Chondrocyte (in vitro differentiated cells): ENCODE measurements at places on chromosomes 16 and 17. TPM values are rescaled to one million over a fixed set of nuclear protein-coding genes. Genes with fewer than 3 reads are reported as not detected.

Gene CDRT15
- total RNA-seq = not detected in 3 replicates

Gene HOXB13
- 0.19 TPM in 1 of 3 replicates, not detected in the others for total RNA-seq

Gene KRTAP1-5
- not detected in 3 replicates for total RNA-seq

Gene DGKE
- total RNA-seq = 3.6 to 6.8 TPM (median 4.3 TPM) in 3 replicates

Gene CEP131
- 8.2 to 9.6 TPM (median 8.5 TPM) in 3 replicates for total RNA-seq

Gene CD79B
- total RNA-seq = not detected in 3 replicates

DNA sequence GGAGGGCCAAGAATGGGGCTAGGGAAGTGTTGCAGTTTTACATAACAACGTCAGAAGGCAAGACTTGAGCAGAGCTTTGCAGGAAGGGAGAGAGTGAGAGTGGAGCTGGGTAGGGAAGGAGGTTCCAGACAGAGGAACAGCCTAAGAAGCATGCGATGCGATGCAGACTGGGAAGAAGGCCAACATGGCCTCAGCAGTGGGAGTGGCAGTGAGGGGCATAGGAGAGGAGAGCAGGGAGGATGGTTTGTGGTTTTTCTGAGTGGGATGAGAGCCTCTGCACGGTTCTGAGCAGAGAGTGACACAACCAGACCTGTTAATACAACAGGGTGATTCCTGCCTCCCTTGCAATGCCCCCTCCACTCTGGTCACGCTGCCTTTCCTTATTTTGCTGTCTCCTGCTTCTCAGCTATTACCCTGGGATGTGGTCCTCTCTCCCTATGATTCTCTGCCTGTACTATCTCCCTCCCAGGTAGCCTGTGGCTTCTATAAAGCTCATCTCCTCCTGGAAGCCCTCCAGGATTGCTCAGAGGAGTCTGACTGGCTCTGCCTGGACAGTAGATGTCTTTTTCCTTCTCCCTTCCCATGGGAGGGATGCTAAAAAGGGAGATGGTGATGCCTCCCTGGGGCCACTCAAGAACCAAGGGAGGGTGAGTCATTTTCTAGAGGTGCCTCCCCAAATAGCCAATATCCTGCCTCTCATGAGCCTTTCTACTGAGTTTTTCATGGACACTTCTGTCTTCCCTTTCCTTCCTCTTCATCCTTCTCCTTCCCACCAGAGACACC, 38.7 kb upstream of the NGFR start:
- H3K4me3 ChIP-seq = no peak overlapping the region
- peaks cover 16% of the 10 kb centered on the region for H3K4me1 ChIP-seq
- DNase-seq = no peak
- peaks cover 33% of the 10 kb centered on the region for H3K27me3 ChIP-seq
- peaks cover 6% of the 10 kb centered on the region for H3K36me3 ChIP-seq

DNA sequence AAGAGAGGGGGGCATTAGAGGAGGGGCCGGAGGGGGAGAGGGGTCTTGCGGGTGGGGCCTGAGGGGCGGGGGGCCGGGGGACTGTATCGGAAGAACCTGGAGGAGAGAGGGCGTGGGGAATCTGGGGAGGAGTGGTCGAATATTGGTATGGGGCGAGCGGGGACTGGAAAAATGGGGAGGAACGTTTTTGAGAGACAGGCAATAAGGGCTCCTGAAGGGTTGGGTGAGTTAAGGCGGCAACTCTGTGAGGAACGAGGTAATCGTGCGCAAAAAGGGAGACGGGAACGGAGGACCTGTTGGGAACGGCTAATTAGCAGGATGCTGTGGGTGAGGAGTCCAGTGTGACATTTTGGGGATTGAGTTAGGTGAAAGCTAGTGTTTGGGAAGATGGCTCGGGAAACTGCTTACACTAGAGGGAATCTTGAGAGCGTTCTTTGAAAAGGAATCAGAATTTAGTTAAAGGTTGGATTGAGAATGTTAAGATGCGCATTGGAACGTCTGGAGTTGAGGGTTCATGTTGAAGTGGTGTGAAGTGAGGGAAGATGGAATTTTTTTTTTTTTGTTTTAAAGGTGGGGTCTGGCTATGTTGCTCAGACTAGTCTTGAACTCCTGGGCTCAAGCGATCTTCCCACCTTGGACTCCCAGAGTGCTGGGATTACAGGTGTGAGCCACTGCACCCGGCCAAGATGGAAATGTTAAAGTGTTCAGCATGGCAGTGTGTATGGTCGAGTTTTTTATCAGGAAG, 662 bp downstream of the WIPF2 start:
- H3K27ac ChIP-seq = peak overlapping the region; percentile 100
- no peaks in the 10 kb centered on the region for H3K36me3 ChIP-seq
- peak overlapping the region; percentile 90 for H3K4me3 ChIP-seq
- no peaks in the 10 kb centered on the region for H3K27me3 ChIP-seq
- DNase-seq = no peak
- peaks cover 34% of the 10 kb centered on the region for H3K4me1 ChIP-seq

- H3K4me1 ChIP-seq = no peaks in the 10 kb centered on the region
- peaks cover 2% of the 10 kb centered on the region for H3K27me3 ChIP-seq
- no peak for DNase-seq
- no peak overlapping the region for H3K27ac ChIP-seq
- no peak overlapping the region for H3K4me3 ChIP-seq
- no peaks in the 10 kb centered on the region for H3K36me3 ChIP-seq
Measured at GRCh38 chr16:16188827-16189226, 34.5 kb downstream of the ABCC6 start.

DNA sequence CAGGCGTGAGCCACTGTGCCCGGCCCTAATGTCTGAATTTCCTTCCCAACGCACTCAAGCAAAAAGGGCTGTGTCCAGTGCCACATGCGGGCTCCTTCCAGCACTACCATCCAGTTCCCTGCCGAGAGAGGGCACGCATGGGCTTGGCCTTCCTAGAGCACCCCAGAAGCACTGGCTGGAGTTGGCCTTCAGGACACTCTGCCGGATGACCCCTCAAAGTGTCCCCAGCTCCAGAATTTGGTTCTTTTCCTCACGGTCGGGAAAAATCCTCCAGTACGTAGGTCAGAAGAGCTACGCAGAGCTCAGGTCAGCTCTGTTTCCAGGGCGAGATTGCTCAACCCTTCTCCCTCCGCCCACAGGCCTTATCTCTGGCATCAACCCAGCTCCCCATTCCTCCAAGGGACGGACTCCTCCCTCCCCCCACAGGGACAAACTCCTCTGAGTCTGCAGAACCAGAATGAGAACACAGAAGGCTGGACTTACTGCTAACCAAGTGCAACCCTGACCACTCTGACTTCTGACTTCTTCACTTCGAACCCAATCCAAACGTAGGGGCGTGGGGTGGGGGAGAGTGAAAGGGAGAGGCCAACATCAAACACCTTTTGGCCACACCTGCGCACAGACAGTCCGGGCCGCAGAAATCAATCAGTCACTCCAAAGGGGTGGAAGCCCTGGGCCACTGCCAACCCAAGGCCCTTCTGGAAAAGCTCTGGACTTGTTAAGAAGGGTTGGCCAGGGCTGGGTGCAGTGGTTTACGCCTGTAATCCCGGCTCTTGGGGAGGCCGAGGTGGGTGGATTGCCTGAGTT, 3.6 kb downstream of the CDC42EP4 start:
- H3K27me3 ChIP-seq = no peaks in the 10 kb centered on the region
- peaks cover 60% of the 10 kb centered on the region for H3K4me1 ChIP-seq
- DNase-seq = no peak
- no peak overlapping the region for H3K4me3 ChIP-seq

DNA sequence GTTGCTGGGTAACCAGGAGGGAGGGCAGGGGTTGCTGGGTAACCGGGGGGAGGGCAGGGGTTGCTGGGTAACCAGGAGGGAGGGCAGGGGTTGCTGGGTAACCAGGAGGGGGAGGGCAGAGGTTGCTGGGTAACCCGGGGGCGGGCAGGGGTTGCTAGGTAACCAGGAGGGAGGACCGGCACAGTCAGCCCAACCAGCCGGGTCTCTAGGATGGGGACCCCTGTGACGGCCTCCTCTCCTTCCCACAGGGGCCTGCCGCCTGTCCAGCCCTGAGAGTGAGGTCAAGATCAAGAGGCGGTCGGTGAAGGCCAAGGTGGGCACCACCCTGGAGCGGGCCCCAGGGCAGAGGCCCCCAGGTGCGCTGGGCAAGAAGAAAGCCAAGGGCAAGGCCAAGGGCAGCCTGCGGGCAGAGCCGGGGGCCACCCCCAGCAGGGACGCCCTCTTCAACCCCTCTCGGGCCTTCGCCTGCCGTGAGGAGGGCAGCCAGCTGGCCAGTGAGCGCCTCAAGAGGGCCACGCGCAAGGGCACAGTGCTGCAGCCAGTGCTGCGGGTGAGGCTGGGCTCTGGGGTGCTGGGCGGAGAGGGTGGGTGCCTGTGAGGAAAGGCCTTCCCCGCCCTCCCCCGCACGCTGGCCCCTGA, 54.6 kb downstream of the ACTG1 start:
- H3K27ac ChIP-seq = no peak overlapping the region
- peaks cover 5% of the 10 kb centered on the region for H3K4me1 ChIP-seq
- H3K36me3 ChIP-seq = peaks cover 8% of the 10 kb centered on the region
- H3K4me3 ChIP-seq = no peak overlapping the region
- H3K27me3 ChIP-seq = no peaks in the 10 kb centered on the region

- DNase-seq = peak; percentile 70
- no peak overlapping the region for H3K27ac ChIP-seq
- H3K4me1 ChIP-seq = peaks cover 69% of the 10 kb centered on the region
- H3K36me3 ChIP-seq = no peaks in the 10 kb centered on the region
Measured at GRCh38 chr17:17051791-17052461, 9.7 kb downstream of the MPRIP start.

- H3K4me3 ChIP-seq = no peak overlapping the region
- H3K36me3 ChIP-seq = peaks cover 9% of the 10 kb centered on the region
- no peaks in the 10 kb centered on the region for H3K27me3 ChIP-seq
- no peak overlapping the region for H3K27ac ChIP-seq
- peaks cover 15% of the 10 kb centered on the region for H3K4me1 ChIP-seq
- DNase-seq = no peak
Measured at GRCh38 chr17:1077986-1078711, 81.2 kb downstream of the TIMM22 start.

DNA sequence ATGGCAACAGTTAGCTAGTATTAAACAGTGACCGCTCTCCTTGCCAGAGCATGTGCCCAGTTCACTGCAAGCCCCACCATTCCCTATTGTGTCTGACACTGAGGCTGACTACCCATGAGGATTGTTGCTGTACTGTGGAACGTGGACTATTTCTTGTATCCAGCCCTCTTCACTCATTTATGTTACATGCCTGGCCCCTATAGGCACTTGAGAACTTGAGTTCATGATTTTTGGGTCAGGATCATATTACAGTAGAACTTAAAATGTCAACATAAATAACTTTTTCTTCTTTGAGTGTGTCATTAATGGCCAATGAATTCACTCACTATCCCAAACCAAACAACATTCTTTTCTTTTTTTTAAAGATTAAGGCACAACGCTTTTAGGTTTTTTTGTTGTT, 55.7 kb downstream of the LYRM1 start:
- H3K27ac ChIP-seq = no peak overlapping the region
- DNase-seq = no peak
- H3K27me3 ChIP-seq = no peaks in the 10 kb centered on the region
- no peaks in the 10 kb centered on the region for H3K4me1 ChIP-seq
- no peak overlapping the region for H3K4me3 ChIP-seq
- no peaks in the 10 kb centered on the region for H3K36me3 ChIP-seq

GRCh38 chr17:80987941-80988461, 3.6 kb upstream of the CHMP6 start:
- no peak overlapping the region for H3K27ac ChIP-seq
- DNase-seq = no peak
- H3K4me3 ChIP-seq = no peak overlapping the region
- H3K4me1 ChIP-seq = peaks cover 13% of the 10 kb centered on the region
- no peaks in the 10 kb centered on the region for H3K27me3 ChIP-seq
- H3K36me3 ChIP-seq = no peaks in the 10 kb centered on the region

- H3K4me1 ChIP-seq = peaks cover 15% of the 10 kb centered on the region
- H3K4me3 ChIP-seq = no peak overlapping the region
- peaks cover 2% of the 10 kb centered on the region for H3K27me3 ChIP-seq
- no peak overlapping the region for H3K27ac ChIP-seq
- H3K36me3 ChIP-seq = no peaks in the 10 kb centered on the region
Measured at GRCh38 chr16:22186517-22186916, 19.6 kb upstream of the EEF2K start.

DNA sequence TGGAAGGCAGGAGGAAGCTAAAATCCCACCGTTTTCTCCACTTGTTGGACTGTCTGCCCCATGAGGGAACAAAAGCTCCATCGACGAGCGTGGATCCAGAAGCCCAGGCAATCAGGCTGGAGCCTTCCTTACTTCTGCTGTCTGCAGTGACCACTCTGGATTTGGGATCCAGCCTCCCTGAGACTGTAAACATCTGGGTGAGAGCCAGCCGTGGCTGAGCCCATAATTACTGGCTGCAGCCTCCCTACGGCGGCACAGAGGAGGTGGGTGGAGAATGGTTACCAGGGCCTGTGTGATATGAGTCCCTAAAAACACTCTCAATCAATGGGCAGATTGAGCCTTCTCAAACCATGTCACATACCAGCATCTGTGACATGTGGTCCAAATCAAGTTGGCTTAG, 158.2 kb downstream of the FOXL1 start:
- H3K36me3 ChIP-seq = no peaks in the 10 kb centered on the region
- no peaks in the 10 kb centered on the region for H3K27me3 ChIP-seq
- no peak for DNase-seq
- no peak overlapping the region for H3K4me3 ChIP-seq

- H3K27ac ChIP-seq = peak overlapping the region; percentile 45
- peaks cover 3% of the 10 kb centered on the region for H3K36me3 ChIP-seq
- no peak for DNase-seq
- peaks cover 28% of the 10 kb centered on the region for H3K4me1 ChIP-seq
- H3K27me3 ChIP-seq = no peaks in the 10 kb centered on the region
Measured at GRCh38 chr17:75273977-75274708, 3.1 kb upstream of the MIF4GD start.

GRCh38 chr17:68176718-68177117, 71.1 kb upstream of the AMZ2 start:
- peaks cover 2% of the 10 kb centered on the region for H3K36me3 ChIP-seq
- no peak overlapping the region for H3K27ac ChIP-seq
- H3K4me1 ChIP-seq = no peaks in the 10 kb centered on the region
- H3K27me3 ChIP-seq = no peaks in the 10 kb centered on the region

DNA sequence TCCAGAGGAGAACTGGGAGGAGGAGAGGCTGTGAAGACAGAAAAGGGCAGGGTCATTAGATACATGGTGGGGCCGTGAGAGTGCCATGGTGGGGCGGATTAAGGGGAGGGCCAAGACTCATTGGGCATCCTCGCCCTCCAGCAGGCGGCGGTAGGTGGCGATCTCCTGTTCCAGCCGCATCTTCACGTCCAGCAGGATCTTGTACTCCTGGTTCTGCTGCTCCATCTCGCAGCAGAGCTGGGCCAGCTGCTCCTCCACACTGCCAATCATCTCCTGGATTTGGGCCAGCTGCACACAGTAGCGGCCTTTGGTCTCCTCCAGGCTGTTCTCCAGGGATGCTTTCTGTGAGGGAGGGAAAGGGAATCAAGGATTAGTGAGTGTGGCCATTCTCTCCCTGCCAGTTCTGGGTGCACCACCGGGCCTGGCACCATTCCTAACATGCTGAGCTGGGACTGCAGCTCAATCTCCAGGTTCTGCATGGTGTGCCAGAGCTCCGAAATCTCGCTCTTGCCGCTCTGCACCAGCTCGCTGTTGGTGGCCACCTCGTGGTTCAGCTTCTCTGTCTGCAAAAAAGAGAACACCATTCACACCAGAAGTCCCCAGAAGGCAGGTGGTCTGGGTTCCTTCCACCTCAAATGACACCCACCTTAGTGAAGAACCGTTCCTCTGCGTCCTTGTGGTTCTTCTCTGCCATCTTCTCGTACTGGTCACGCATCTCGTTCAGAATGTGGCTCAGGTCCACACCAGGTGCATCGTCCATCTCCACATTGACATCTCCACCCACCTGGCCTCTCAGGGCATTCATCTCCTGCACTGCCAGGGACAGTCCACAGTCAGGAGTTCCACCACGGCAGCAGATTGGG, 129.0 kb downstream of the CCDC144A start:
- H3K27me3 ChIP-seq = peaks cover 22% of the 10 kb centered on the region
- DNase-seq = peak; percentile 62
- no peak overlapping the region for H3K27ac ChIP-seq
- H3K36me3 ChIP-seq = no peaks in the 10 kb centered on the region
